T-helper 17 cell (primary cell): ENCODE measurements at places on chromosomes 11 and 22.

DNA sequence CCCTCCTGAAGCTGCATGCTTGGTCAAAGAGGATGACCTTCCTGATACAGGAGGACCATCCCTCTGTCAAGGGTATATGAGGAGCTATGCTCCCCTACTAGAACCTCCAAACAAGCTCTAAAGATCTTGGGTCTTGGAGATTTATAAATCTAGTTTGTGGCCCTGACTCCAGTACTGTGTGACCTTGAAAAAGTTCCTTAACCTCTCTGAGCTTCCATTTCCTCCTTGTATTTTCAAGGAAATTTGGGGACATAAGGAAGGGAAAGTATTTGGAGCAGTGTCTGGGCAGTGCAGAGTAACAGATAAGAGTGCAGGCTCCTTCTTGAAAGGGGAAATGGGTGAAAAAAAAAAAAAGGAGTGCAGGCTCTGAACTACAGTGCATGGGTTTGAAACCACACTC, 45.9 kb downstream of the CHRDL2 start:
- H3K4me3 ChIP-seq, result no peak overlapping the region
- H3K4me1 ChIP-seq, result peaks cover 6% of the 10 kb centered on the region
- no peak overlapping the region for H3K27ac ChIP-seq
- peaks cover 12% of the 10 kb centered on the region for H3K36me3 ChIP-seq
- no peak for DNase-seq
- H3K27me3 ChIP-seq, result peaks cover 41% of the 10 kb centered on the region

- peak overlapping the region; percentile 96 for H3K4me3 ChIP-seq
- H3K27ac ChIP-seq, result peak overlapping the region; percentile 98
- DNase-seq, result no peak
- H3K27me3 ChIP-seq, result no peaks in the 10 kb centered on the region
These were observed 3.1 kb downstream of the HNRNPUL2 start for GRCh38 chr11:62724171-62724570.

DNA sequence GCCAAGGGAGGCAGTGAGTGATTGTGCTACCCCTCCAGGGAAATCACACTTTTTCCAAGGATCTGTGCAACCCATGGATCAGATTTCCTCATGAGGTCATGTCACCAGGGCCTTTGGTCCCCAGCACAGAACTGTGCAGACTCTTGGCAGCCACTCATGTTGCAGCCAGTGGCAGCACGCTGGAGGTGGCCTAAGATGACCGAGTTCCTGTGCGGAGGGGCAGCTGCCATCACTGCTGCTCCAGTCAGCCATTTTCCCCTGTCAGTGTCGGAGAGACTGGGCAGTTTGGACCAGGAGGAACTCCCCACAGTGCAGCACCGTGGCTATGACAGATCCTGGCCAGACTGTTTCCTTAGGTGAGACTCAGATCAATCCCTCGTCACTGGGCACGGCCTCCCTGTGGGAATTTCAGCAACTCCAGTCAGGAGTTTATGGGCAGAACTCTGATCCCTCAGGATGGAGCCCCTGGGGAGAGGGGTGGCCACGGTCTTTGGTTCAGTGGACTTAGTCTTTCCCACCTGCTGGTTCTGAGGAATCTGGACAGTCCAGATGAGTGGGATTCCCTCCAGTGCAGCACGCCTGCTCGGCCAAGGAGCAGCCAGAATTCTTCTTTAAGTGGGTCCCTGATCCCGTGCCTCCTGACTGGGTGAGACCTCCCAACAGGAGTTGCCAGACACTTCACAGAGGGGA, 194.6 kb upstream of the CARD18 start:
- no peaks in the 10 kb centered on the region for H3K4me1 ChIP-seq
- DNase-seq, result no peak
- H3K27ac ChIP-seq, result no peak overlapping the region
- H3K4me3 ChIP-seq, result no peak overlapping the region

DNA sequence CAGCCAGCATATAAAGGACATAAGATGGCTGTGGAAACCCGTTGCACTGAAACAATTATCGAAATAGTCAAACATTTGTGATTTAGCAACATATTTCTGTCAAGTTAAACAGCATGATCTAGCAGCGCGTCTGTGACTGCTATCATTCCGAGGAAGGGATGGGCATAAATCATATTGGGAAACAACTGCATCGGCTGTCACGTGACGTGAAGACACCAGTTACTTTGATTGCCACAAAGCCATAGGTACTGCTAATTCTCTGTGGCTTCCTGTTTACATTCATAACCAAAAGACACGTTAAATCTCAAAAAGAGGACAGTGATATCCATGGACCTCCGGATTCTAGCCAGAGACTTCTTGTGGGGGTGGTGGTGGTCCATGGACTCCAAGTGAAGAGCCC, 87.8 kb downstream of the CACNA1I start:
- H3K27ac ChIP-seq, result peak overlapping the region; percentile 92
- peaks cover 52% of the 10 kb centered on the region for H3K4me1 ChIP-seq
- DNase-seq, result no peak
- H3K36me3 ChIP-seq, result peaks cover 3% of the 10 kb centered on the region

- no peak for DNase-seq
- peaks cover 18% of the 10 kb centered on the region for H3K4me1 ChIP-seq
- H3K27me3 ChIP-seq, result peaks cover 52% of the 10 kb centered on the region
These were observed 133.6 kb upstream of the C11orf58 start for GRCh38 chr11:16604794-16605388.

GRCh38 chr11:106608677-106609076, 409.6 kb downstream of the GUCY1A2 start:
- no peak overlapping the region for H3K27ac ChIP-seq
- DNase-seq, result no peak
- no peaks in the 10 kb centered on the region for H3K36me3 ChIP-seq

DNA sequence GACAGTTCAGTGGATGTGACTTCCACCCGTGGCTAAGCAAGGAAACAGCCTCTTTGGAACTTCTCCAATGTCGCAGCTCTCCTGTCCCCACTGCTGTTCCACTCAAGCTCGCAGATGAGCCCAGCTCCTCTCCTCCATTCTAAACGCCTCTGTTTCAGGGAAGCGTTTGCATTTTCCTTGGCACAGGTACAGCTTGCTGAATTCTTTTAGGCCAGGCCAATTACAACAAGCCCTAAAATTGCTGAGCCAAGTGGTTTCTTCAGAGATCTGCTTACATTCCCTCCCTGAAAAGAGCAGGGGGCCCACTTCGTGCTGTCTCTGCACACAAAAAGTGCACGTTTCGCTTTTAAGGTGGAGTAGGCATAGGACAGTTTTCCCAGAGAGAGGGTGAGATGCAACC, 91.5 kb upstream of the BLID start:
- H3K4me1 ChIP-seq, result peaks cover 2% of the 10 kb centered on the region
- H3K36me3 ChIP-seq, result no peaks in the 10 kb centered on the region
- no peak overlapping the region for H3K4me3 ChIP-seq
- H3K27me3 ChIP-seq, result peaks cover 62% of the 10 kb centered on the region
- no peak overlapping the region for H3K27ac ChIP-seq

- H3K27ac ChIP-seq, result no peak overlapping the region
- no peaks in the 10 kb centered on the region for H3K27me3 ChIP-seq
- H3K36me3 ChIP-seq, result no peaks in the 10 kb centered on the region
- no peak overlapping the region for H3K4me3 ChIP-seq
- no peak for DNase-seq
- H3K4me1 ChIP-seq, result no peaks in the 10 kb centered on the region
These were observed 134.6 kb upstream of the TRPC6 start for GRCh38 chr11:101718402-101718801.

DNA sequence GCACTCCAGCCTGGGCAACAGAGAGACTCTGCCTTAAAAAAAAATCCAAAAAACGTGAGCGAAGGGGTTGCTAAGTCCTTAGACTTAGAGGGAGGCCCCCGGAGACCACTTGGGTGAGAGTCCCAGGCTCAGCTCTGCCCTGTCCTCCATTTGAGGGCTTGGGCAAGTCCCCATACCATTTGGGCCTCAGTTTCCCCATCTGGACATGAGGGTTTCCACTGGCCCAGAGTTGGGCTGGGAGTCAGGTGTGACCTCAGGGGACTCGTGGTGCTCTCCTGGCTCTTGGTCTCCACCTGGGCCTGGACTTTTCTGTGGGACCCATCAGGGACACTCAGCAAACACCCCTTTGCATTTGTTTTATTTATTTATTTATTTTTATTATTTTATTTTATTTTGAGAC, 35.2 kb upstream of the CSNK1E start:
- peaks cover 4% of the 10 kb centered on the region for H3K4me1 ChIP-seq
- no peak overlapping the region for H3K27ac ChIP-seq
- no peak for DNase-seq
- H3K4me3 ChIP-seq, result no peak overlapping the region
- H3K36me3 ChIP-seq, result no peaks in the 10 kb centered on the region
- H3K27me3 ChIP-seq, result no peaks in the 10 kb centered on the region

DNA sequence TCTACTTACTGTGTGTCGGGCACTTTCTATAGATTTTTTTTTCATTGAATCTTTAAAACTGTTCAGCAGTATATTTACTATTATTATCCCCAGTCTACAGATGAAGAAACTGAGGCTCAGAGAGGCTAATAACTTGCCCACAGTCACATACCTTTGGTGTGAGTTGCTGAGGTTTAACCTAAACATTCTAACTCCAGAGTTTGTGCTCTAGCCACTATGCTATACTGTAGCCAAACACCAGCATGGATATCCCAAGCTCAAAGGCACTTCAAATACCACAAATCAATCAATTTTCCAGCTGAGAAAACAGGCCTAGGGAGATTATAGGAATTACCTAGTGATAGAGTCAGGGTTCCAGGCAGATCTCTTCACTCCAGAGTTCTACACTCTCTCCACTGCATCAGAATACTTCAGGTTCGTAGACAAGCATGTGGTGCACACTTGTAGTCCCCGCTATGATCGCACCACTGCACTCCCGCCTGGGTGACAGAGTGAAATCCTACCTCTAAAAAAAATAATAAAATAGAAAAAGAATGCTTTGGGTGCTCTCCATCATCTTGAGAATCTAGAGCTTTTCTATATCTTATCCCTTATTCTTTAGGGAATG, 20.4 kb upstream of the UPB1 start:
- DNase-seq, result no peak
- no peak overlapping the region for H3K4me3 ChIP-seq
- H3K27me3 ChIP-seq, result peaks cover 4% of the 10 kb centered on the region
- H3K36me3 ChIP-seq, result peaks cover 7% of the 10 kb centered on the region

GRCh38 chr11:67194096-67194495, 72.2 kb upstream of the GRK2 start:
- no peak overlapping the region for H3K27ac ChIP-seq
- DNase-seq, result no peak
- no peaks in the 10 kb centered on the region for H3K27me3 ChIP-seq
- H3K4me3 ChIP-seq, result no peak overlapping the region
- no peaks in the 10 kb centered on the region for H3K36me3 ChIP-seq

DNA sequence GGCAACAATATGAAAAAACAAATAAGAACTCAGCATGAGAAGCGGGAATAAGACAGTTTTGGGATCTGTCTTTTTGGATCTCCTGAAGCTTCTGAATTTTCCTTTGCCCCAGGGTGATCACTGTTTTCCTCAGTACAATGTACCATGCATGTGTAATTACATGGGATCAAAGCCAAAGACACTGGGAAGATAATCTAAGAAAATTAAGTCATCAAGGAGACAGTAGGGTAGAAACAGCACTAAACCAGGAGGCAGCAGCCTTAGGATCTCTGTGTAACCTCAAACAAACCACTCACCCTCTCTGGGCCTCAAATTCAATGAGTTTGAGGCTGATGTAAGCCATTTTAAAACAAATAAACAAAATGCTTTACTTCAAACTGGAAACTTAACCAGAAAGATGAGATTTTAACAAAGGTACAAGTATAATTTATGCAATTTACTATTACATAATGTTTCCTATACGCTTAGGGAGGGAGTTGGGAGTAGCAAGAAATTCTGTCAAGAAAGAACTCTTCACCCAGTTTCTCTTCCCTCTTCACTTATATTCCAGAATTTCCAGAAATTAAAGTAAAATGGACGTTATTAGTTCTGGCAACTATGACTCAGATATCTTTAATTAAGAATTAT, 77.0 kb downstream of the RAB30 start:
- peaks cover 16% of the 10 kb centered on the region for H3K4me1 ChIP-seq
- no peak overlapping the region for H3K4me3 ChIP-seq
- H3K27me3 ChIP-seq, result no peaks in the 10 kb centered on the region
- no peak for DNase-seq
- H3K36me3 ChIP-seq, result peaks cover 8% of the 10 kb centered on the region
- H3K27ac ChIP-seq, result no peak overlapping the region

GRCh38 chr11:74493791-74494630, 487 bp upstream of the LIPT2 start:
- no peaks in the 10 kb centered on the region for H3K36me3 ChIP-seq
- H3K27me3 ChIP-seq, result no peaks in the 10 kb centered on the region
- peak overlapping the region; percentile 80 for H3K4me3 ChIP-seq
- H3K27ac ChIP-seq, result peak overlapping the region; percentile 77
- peaks cover 17% of the 10 kb centered on the region for H3K4me1 ChIP-seq
- DNase-seq, result no peak

GRCh38 chr11:2797741-2798361, 87.7 kb downstream of the CDKN1C start:
- no peak overlapping the region for H3K4me3 ChIP-seq
- H3K36me3 ChIP-seq, result no peaks in the 10 kb centered on the region
- peaks cover 3% of the 10 kb centered on the region for H3K4me1 ChIP-seq
- H3K27ac ChIP-seq, result no peak overlapping the region
- DNase-seq, result no peak

DNA sequence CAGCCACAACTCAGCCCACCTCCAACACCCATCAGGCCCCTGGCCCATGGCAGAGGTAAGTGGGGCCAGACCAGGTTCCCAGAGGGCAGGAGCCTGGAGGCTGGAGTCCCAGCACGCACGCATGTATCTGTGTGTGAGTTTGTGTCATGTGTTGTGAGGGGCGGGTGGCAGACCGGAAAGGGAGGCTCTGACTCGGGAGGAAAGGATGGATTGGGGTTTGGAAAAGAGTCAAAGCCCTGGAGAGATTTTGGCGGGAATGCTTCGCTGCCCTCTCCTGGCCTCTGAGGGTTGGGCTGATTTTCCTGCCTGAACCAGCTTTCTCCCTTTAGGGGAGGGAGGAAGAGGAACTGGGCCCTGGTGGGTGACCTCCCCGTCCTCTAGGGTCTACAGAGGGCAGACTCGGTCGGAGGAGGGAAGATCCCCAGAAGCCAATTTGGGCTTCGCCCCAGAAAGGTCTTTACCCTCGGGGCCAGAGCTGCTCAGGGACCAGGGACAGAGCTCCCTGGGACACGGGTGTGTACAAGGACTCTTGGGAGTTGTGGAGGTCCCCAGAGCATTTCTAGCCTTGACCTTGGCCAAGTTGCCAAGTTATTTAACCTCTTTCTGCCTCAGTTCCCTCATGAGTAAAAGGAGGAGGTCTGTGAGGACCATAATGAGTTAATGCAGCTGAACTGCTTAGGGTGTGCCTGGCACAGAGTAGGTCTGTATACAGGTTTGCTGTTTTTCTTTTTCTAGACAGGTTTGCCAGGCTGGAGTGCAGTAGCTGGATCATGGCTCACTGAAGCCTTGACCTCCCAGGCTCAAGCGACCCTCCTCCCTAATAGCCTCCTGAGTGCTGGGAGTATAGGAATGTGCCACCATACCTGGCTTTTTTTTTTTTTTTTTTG, 6.9 kb downstream of the C11orf68 start:
- no peaks in the 10 kb centered on the region for H3K36me3 ChIP-seq
- H3K4me1 ChIP-seq, result peaks cover 19% of the 10 kb centered on the region
- H3K27me3 ChIP-seq, result peaks cover 12% of the 10 kb centered on the region
- H3K27ac ChIP-seq, result no peak overlapping the region

- no peak for DNase-seq
- no peak overlapping the region for H3K4me3 ChIP-seq
- no peak overlapping the region for H3K27ac ChIP-seq
These were observed 96.1 kb downstream of the KIF18A start for GRCh38 chr11:28011813-28012212.

- H3K36me3 ChIP-seq, result no peaks in the 10 kb centered on the region
- no peaks in the 10 kb centered on the region for H3K27me3 ChIP-seq
- DNase-seq, result no peak
- H3K27ac ChIP-seq, result no peak overlapping the region
- H3K4me3 ChIP-seq, result no peak overlapping the region
- no peaks in the 10 kb centered on the region for H3K4me1 ChIP-seq
These were observed 822.3 kb downstream of the LUZP2 start for GRCh38 chr11:25319127-25319526.
